ENCODE measurements at places on chromosomes 4 and X.

DNA sequence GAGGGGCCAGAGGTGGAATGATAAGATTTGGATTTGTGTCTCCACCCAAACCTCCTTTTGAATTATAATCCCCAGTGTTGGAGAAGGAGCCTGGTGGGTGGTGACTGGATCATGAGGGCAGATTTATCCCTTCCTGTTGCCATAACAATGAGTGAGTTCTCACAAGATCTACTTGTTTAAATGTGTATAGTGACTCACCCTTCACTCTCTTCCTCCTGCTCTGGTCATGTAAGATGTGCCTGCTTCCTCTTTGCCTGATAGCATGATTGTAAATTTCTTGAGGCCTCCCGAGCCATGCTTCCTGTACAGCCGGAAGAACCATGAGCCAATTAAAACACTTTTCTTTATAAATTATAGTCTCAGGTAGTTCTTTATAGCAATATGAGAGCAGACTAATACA lies 348.6 kb downstream of the AR start:
- no peak for DNase-seq

- DNase-seq = no peak
These were observed 135.7 kb upstream of the ANXA10 start for GRCh38 chr4:167956676-167957075.

- no peak for DNase-seq
These were observed 669 bp upstream of the PPARGC1A start for GRCh38 chr4:23890369-23891063.

- no peak for DNase-seq
These were observed 29.4 kb downstream of the TMA16 start for GRCh38 chr4:163523791-163524365.

DNA sequence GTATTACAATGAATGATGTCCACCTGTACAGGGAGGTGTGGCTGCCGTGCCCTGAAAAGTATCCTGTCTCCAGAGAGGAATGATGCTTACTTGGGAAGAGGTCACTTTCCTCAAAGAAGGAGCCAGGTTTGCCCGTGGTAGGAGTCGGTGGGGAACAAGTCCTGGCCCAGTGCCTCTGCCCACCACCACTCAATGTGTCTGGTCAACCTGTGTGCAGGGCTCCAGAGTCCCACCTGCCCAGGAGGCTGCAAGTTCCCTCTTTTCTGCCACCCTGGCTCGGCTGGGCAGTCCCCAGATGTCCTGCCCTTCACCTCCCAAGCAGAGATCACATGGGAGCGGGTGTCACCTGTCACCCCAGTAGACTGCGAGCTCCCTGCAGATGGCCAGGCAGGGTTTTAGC lies 75.4 kb upstream of the C4orf50 start:
- no peak for DNase-seq
